ENCODE measurements at places on chromosomes 3 and 15. TPM values are rescaled to one million over a fixed set of nuclear protein-coding genes. Genes with fewer than 3 reads are reported as not detected.

GRCh38 chr15:73952171-73952912, 26.1 kb downstream of the LOXL1 start:
- no peak for DNase-seq

- peak; percentile 74 for DNase-seq
These were observed 3.4 kb upstream of the DZIP1L start for GRCh38 chr3:138118612-138119422.

The LRRIQ4 gene
- not detected for polyA plus RNA-seq

The NCBP2 gene
- 55.5 TPM for polyA plus RNA-seq

The GPR176 gene
- 1.1 TPM for polyA plus RNA-seq

DNA sequence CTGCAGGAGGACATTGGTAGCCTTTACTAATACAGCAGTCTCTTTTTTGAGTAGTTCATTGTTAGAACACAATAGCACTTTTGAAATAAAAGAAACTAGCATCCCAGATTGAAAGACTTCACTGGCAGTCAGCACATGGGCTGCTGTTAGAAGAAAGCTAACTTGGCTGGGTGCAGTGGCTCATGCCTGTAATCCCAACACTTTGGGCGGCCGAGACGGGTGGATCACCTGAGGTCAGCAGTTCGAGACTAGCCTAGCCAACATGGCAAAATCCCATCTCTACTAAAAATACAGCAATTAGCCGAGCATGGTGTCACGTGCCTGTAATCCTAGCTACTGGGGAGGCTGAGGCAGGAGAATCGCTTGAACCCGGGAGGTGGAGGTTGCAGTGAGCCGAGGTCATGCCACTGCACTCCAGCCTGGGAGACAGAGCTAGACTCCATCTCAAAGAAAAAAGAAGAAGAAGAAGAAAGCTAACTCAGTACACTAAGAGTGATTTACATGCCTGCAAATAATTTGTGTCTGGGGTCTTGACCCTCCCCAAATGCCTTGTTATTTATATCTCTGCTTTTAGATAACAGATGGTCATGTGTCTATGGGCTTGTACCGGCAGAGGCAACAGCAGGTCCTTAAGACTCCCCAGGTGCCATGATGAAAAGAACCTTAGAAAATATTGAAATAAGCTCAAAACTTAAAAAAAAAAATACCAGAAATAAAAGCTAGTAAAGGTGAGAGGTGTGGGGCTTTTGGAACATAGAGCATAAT, 9.7 kb downstream of the TPM1 start:
- DNase-seq: no peak

The CSK gene
- 23.9 TPM for polyA plus RNA-seq

GRCh38 chr3:70754314-70754713, 441.9 kb upstream of the MDFIC2 start:
- DNase-seq: no peak

The CPNE9 gene
- polyA plus RNA-seq: not detected

The SMAD6 gene
- 19.0 TPM for polyA plus RNA-seq

DNA sequence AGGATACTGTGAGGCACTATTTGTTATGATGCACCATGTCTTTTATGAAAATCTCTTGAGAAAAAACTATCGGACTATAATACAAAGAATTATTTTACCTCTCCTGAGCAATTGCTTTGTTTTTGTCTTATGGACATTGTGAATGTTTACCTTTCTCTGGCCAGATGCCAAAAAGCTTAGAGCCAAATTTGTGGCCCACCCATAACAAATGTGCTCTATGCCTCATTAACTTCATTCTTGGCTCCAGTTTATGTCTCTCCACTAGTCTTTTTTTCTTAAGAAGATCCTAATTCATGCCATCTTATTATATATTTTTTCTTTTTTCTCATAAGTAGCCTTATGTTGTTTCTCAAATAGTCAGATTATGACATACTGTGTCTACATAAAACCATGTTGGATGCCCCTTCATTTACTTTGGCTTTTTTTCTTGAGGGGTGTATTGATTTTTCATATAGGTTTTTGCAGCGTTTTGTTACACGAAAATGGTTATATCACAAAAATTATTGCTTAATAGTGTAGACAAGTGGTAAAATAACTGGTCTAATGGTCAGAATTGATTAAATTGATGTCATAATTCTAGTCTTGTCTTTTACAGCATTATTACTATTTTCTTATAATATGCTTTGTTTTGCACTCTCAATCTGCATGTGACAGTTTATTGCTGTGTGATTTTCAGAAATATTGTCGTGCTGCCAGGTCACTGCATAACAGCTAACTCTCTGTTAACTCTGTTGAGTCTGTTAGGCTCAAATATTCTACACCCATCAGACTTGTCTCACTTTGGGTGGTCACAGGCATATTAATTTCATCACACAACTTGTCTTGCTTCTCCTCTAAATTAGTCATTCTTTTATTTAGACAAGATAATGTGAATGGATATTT, 18.2 kb downstream of the SENP8 start:
- DNase-seq: no peak

Measured in heart left ventricle (tissue), 16 donors.